ENCODE measurements at places on chromosomes 6 and 20.

- DNase-seq: no peak
Measured at GRCh38 chr6:6746333-6746969, 157.9 kb downstream of the LY86 start.

- DNase-seq: no peak
Measured at GRCh38 chr6:133214267-133214666, 26.9 kb upstream of the EYA4 start.

DNA sequence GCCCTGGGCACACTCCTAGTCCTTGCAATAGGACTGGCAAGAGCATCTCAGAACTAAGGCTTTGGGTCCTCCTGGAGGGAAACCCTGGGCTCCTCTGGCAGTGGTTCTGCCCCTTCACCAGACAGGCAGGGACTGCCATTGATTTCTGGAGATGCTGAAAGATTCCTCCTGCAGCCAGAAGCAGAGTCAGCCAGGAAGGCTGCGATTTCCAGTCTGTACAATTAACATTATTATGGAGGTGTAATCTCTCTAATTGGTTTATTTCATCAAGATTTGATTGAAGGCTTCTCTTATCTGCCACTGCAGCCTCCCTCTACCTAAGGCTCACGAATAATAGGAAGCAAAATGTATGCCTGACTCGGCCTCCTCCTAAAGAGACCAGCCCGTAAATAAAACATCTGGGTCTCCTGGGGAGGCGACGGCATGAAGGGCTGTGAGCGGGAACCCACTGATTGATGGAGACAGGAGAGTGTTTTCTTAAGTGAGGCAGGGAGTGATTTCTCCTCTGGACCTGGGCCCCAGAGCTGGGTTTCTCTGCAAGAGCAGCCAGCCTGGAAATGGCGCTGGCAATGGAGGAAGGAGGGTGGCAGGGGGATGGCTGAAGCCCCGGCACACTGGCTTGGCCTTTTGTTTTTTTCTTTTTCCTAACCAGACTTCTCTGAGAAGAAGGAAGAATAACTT lies 689.6 kb downstream of the DHX35 start:
- DNase-seq: no peak

- DNase-seq: no peak
Measured at GRCh38 chr6:49328051-49328744, 134.9 kb downstream of the MMUT start.

- DNase-seq: no peak
Measured at GRCh38 chr6:16487996-16488674, 249.7 kb downstream of the GMPR start.

GRCh38 chr6:145707397-145707796 lies 27.9 kb downstream of the EPM2A start:
- no peak for DNase-seq

DNA sequence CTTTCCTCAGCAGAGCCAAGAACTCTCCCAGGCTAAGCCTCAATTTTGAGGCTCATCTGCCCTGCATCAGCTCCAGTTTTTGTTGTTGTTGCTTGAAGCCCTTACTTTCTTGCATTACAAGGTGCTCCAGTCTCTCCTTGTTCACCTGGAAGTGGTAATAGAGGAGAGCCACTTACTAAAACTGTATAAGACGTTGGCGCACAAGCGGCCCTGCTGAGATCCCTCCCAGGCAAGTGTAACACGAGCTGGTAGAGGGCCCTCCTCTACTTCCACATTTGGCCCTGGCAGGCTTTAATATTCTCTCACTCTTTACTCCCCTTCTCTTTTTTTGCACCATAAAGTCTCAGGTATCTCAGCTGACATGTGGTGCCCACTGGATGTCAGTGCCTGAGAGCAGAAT lies 19.5 kb downstream of the GCM2 start:
- DNase-seq: no peak

GRCh38 chr6:148521158-148521557 lies 178.5 kb downstream of the SASH1 start:
- no peak for DNase-seq

Measured in MG63 (cell line).